ENCODE measurements at places on chromosomes 5 and 9. TPM values are rescaled to one million over a fixed set of nuclear protein-coding genes. Genes with fewer than 3 reads are reported as not detected.
A peak's percentile ranks its signal among the peaks of the same experiment; 100 is the strongest.

GRCh38 chr5:126499853-126500342 lies 76.7 kb downstream of the GRAMD2B start:
- DNase-seq, result no peak

CETN3 gene
- total RNA-seq, result 15.3 TPM

- DNase-seq, result peak; percentile 76
These were observed 29.5 kb upstream of the LHFPL2 start for GRCh38 chr5:78677777-78678668.

GRCh38 chr5:40480392-40480791 lies 199.3 kb upstream of the PTGER4 start:
- no peak for DNase-seq

DNA sequence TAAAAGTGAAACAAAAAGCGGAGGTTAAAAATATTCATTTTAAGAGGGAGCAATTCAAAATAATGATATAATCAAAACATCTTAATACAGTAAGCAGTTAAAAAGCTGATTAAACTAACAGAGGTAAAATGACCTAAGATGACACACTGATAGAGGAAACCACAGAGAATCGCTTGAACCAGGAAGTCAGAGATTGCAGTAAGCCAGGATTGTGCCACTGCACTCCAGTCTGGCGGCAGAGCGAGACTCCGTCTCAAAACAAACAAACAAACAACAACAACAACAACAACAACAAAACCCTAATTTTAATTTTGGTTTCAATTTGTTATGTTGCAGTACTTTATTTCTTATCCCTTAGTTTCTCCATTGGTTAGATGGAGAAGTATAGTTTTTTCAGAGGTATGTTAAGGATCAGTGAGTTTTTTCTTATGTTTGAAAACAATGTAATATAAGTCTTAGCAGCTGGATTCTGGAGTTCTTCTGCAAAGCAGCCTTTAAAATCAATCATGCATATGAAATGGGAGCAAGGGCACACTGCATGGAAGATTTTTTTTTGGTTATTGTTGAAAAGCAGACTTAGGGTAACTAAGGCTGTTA lies 58.5 kb downstream of the MLANA start:
- DNase-seq, result no peak

RLN1 gene
- not detected for total RNA-seq

GRCh38 chr5:54959673-54960418 lies 25.5 kb downstream of the ESM1 start:
- DNase-seq, result no peak

All from aorta (tissue), 5 donors.